Hematopoietic multipotent progenitor cell treated with erythropoietin and hydrocortisone succinate and interleukin-3 and kit ligand, for 6 days (in vitro differentiated cells): ENCODE measurements at places on chromosomes 6 and 20.

- peak; percentile 64 for DNase-seq
Observed at GRCh38 chr20:45432294-45432693, 16.4 kb downstream of the PIGT start.

DNA sequence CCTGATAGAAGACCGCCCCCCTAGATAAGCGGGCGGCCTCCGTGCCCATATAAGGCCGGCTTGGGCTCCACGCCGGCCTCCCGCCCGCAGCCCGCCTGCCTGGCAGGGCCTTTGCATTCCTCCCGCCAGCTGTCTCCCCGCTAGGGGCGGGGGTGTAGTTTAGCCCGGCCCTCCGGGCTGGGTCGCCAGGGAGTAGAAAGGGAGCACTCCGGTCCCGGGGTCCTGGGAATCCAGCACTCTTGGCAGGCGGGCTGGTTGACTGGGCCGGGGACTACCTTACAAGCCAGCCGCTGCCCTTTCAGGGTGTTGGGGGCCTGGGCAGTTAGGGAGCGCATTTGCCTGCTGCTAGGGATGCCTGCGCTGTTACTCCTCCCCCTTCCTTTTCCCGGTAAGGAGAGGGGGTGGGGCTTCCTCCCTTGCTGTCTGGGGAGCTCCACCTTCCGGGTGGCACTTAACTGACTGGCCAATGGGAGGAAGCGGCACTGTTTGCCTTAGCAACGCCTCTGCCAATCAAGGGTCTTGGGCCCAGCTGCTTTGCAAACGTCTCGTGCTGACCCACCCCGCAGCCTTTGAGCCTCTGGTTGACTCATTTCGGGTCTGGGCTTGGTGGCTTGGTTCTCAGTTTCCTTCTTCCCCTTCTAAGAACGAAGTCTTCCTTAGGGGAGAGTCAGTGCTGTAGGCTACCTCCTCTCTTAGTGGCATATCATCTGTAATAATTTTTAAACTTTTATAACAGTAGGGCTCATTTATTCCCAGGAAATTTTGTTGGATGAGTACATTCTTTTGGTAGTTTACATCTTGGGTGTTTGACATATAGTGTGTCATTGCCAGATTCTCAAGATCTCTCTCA, 3.4 kb downstream of the SRF start:
- DNase-seq, result peak; percentile 99

- DNase-seq, result no peak
Observed at GRCh38 chr6:89887452-89888137, 6.7 kb upstream of the GJA10 start.

DNA sequence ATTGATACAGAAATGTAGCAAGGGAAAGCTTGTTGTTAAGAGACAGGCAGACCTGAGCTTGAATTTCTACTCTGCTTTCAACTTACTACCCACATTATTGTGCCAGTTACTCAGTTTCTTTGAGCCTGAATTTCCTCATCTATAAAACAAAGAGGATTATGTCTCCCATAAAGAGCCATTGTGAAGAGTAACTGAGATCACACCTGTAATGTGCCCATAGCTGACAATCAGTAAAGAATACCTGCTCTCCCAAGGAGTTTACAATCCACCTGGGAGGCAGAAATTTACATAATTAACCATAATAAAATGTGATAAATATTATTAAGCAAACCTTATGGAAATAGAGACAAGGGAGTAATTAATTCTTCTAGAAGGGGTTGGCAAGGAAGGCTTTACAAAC, 204.9 kb downstream of the EPM2A start:
- DNase-seq, result no peak

DNA sequence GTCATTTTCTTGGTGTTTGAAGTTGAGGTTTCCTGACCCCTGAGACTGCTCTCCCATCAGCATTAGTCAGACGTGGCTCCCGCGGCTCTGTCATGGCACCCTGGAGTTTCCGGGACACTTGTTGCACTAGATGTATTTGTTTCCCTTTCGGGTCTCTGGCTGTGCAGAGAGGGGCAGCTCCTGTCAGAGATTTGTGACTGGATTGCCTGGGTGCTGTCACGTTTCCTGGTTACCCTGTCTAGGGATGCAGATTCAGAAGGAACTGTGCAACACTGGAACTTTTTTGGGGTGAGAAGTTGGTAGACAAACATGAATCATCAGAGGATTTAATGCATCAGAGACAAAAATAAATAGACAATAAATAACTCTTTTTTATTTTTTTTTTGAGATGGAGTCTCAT, 431.8 kb upstream of the MAN1A1 start:
- no peak for DNase-seq

DNA sequence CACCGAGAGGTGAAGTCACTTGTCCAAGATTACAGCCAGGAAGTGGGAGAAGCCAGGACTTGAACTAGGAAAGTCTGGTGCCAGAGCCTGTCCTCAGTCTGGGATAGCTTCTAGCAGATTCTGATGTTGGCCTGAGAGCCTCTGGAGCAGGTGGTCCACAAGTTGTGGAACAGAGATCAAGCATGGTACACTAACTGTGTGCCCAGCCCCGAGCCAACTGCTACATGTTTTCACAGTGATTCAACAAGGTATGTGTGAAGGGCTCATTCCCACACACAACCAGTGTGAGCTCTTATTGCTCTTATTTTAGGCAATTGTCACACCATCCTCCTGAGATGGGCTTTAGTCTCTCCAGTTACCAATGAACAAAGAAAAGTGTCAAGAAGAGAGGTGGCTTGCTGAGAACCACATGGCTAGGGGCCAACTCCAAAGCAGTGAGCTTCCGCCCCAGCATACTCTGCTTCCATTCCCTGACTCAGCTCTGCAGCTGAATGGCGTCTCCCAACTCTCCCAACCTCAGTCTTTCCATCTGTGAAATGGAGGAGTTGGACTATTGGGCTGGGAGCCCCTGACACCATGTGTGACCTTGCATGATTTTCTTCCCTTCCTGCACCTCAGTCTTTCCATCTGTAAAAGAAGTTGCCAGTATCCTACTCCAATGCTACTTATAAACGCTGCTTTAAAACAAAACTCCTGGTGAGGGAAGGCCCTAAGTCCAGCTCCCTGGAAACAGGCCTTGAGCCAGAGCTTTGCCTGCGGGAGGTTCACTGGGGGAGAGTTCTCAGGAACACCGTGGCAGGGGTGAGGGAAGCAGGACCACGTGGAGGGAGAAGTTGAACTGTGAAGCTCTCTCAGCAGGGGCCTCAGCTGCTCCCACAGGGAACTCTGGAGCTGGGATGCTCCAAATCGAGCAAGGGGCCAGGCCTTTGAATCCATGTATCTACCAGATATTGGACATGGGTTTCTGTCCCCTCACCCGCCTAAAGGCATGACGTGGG, 40.9 kb downstream of the CDH22 start:
- DNase-seq, result no peak

- no peak for DNase-seq
Observed at GRCh38 chr20:46784436-46785127, 75.1 kb downstream of the SLC2A10 start.

GRCh38 chr6:7669742-7670141, 56.2 kb upstream of the BMP6 start:
- peak; percentile 16 for DNase-seq
